ENCODE measurements at places on chromosomes 1 and 21.

DNA sequence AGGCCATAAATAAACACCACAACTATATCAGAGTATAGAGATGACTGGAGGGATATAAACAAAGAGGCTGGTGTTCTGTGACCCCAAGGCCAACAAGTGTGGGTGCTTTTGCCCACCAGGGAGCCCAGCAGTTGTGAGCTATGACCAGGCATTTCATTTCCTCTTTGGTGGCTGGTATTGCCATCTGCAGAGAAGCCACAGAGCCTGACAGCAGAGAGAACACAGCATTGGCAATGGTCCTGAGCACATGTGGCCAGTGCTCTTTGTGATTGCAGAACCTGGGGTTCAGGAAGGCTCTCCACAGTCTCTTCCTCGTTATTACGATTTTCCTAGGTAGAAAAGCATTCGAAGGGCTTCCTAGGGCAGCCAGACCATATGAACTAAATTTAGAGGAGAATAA, 112.3 kb downstream of the TM2D1 start:
- DNase-seq: no peak

- peak; percentile 81 for DNase-seq
Measured at GRCh38 chr1:12173631-12174121, 6.9 kb downstream of the TNFRSF1B start.

DNA sequence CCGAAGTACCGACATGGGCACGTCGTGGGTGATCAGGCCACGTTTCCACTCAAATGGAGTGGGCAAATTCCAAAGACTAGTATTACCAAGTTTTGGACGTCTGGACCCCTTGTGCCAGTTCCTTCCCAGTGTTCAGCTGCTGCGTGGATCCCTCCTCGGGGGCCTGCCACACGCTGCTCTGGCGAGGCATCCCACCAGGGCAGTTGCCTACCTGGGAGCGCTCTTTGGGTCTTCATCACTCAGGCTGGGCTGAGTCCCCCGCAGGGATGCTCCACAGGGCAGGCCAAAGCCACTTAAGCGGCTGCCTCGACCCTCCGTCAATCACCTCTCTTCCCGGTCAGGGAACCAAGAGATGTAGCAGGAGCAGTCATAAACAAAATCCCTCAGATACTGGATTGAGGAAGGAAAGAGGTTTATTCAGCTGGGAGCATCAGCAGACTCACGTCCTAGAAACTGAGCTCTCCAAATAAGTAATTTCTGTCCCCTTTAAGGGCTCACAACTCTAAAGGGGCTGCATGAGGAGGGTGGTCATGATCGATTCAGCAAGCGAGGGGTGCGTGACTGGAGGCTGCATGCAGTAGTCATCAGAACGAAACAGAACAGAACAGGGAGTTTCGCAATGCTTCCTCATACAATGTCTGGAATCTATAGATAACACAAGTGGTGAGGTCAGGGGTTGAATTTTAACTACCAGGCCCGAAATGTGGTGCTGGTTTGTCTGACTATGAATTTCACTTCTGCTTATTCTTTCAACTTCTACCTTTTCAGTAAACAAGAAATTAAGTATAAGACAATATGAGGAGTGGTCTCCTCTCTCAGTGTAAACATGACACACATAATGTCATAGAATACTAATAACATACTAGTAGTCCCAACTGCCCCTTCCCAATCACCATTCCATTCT, 998.6 kb upstream of the NCAM2 start:
- DNase-seq: no peak

GRCh38 chr1:64124704-64125440, 78.6 kb upstream of the UBE2U start:
- no peak for DNase-seq

- DNase-seq: no peak
Measured at GRCh38 chr1:228872080-228872479, 136.8 kb downstream of the RHOU start.

DNA sequence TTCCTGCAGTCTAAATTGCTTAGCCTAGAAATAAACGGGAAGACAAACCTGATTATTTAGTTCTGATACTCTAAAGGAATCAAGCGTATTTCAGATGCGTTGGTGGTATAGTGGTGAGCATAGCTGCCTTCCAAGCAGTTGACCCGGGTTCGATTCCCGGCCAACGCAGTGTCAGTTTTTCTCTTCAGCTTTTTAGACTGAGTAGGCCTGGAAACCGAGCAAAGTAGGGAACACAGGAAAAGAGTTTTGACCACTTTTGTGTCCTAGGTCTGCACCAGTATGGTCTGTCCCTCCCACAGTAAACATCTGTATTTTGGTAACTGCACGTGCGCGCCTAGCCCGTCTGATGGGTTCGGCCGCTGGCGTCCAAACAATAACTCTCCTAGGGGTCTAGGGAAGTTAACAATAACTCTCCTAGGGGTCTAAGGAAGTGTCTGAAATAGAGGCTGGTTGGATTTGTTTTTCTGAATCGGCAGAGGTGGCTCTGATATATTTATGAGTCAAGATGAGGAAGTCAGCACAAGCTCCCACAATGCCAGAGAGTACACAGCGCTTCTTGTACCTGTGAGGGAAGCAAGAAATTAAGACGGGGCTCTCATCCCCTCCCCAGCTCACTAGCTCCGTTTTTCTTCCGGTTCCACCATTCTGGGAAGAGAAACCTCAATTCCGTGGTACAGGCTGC, 15.6 kb upstream of the HJV start:
- DNase-seq: peak; percentile 93

- peak; percentile 61 for DNase-seq
Measured at GRCh38 chr1:214658785-214659184, 55.8 kb downstream of the CENPF start.

GRCh38 chr1:42732126-42732680, 7.8 kb downstream of the CLDN19 start:
- DNase-seq: no peak

DNA sequence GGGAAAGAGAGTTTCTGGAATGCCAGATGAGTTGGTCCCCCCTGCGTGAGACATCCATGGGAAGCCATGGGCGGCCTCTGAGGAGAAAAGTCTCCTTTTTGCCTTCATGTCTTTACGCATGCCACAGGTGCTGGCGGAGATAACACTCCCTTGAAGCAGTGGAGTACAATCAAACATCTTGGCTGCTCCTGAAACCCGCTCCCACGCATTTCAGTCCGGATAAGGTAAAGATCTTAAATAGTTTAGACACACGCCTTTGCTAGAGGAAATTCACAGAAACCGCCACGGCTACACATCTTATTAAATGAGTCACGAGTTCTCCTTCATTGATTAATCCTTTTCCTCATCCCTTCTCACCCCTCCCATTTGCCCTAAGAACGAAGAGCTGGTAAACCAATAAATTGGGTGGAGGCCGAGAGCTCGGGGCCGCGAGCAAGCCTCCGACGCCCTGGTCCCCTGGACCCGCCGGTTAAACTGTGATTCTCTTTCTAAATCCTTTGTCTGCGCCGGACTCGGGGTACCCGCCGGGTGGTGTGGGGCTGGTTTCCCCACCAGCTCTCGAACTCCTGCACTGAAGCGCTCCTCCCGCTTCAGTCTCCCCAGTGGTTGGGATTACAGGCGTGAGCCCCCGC, 6.6 kb upstream of the ZNF669 start:
- no peak for DNase-seq

GRCh38 chr1:206925106-206925736, 3.5 kb upstream of the FCMR start:
- peak; percentile 71 for DNase-seq

GRCh38 chr21:43593078-43593477, 66.2 kb downstream of the HSF2BP start:
- no peak for DNase-seq

DNA sequence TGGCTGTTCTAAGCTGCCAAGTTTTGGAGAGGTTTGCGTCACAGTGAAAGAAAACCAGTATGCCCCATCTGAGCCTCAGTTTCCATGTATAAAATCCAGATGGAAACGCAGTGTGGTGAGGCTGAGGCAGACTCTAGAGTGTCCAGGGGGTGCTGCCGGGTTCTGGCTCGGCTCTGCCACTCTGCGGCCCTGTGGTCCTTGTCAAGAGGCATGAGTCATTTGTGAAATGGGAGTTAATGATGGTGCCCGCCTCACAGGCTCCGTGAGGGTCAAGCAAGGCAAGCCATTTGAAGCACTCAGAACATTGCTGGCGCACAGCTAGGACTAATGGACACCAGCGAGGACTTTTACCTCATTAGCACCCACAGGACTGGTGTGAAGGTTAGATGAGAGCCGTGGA, 214.3 kb downstream of the PTPRU start:
- no peak for DNase-seq

DNA sequence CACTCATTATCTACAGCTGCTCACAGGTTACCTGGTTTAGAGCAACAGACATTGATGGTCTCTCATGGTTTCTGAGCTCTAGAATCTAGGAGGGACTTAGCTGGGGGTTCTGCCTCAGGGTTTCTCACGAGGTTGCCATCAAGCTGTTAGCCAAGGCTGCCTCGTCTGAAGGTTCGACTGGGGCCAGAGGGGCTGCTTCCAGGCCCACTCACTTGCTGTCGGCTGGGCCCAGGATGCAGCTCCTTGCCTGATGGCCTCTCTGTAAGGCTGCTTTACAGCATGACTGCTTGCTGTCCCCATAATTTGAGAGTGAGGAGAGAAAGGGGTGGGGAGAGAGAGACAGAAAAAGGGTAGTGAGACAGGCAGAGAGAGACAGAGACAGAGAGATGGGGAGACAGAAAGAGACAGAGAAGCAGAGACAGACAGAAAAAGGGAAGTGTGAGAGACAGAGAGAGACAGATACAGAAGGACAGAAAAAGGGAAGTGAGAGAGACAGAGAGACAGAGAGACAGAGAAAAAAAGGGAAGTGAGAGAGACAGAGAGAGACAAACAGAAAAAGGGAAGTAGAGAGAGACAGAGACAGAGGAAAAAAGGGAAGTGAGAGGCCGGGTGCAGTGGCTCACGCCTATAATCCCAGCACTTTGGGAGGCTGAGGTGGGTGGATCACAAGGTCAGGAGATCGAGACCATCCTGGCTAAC, 106.8 kb upstream of the C1orf174 start:
- no peak for DNase-seq

DNA sequence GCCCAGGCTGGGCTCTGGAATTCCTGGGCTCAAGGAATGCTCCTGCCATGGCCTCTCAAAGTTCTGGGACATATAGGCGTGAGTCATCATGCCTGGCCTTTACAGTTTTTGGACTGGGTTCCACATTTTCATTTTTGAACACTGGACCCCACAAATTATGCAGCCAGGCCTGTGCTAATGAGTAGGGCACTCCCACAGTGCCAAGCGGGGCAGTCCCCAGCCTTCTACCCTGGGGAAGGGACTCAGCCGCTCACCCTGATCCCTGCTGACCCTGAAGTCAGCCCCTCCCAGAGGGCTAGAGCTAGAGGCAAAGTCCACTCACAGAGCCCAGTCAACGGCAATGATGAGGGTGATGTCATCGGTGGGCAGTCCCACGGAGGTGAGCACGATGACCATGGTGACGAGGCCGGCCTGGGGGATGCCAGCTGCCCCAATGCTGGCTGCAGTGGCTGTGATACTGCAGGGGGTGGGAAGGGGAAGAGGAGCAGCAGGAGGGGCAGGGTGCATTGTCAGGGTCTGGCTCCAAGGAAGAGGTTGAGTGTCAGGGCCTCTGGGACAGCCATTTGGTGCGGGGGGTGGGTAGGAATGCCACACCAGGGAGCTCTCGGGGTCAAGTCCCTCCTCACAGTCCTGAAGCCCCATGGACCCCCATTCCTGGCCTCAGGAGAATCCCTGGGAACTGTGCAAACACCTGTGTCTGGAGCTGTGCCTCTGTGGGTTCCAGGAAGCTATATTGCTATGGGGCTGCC, 27.6 kb downstream of the PODN start:
- DNase-seq: peak; percentile 76

- DNase-seq: no peak
Measured at GRCh38 chr1:39084191-39084590, 58.0 kb downstream of the NDUFS5 start.

DNA sequence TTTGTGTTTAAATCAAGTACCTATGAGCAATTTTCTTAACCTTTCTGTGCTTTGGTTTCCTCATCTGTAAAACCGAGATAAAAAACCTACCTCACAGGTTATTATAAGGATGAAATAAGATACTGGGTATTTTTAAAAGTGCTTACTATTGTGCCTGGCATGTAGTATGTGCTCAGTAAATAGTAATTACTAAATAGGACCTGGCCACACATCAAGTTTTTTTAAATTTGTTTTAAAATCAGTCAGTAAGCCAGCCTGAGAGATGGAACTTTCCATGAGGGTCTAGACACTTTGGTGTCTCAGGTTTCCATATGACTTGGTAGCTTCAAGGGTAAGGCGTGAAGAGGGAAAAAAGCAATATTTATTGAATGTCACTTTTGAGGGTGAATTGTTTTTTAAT, 7.0 kb upstream of the ATF3 start:
- DNase-seq: no peak

DNA sequence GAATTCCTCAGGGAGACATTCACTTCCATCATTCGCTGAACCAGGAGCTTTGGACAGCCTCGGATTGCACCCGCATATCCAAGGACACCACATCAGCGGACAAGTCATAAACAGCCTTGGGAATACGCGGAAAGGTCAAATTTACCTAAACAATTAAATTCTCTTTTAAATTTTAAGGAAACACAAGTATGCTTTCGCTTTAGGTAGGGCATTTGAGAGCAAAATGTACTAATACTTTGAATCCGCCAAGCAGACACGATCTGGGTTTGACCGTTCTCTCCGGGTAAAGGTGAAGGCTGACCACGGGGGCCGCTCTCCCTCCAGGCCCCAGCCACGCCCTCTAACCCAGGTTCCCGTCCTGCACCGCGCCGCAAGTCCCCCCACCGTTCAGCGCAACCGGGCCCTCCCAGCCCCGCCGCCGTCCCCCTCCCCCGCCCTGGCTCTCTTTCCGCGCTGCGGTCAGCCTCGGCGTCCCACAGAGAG, 479 bp upstream of the ACADM start:
- peak; percentile 95 for DNase-seq

DNA sequence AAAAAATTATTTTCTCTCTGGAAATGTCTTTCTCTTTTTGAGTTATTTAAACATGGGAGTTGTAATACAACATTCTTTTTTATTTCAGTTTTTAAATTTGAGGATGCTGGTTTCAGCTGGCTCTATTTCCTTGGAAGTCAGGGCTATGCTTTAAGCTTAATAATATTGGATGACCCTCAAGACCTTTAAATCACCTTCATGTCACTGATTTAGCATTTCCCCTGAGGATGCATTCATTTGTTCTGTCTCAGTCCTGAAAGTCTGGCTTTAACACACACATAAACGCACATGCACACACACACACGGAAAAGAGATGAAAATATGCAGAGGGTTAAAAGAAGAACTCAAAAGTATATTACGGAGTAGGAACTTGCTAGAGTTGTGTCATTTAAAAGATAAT, 260.5 kb downstream of the PTBP2 start:
- DNase-seq: no peak

DNA sequence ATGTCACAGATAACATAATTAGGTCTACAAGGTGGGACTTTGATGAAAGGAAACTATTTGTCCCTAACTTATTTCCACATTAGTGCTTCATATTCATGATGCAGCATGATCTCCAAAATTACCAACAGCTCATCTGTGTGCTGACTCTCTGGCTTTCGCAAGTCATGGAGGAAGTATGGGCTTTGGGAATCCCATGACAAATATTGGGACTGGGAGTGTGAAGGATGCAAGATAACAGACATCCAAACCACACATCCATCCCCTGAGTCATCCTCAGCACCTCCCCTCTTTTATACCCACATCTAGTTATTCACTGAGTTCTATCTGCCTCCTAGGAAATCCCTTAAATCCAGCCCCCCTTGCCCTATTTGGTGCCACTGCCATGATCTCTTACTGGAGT, 102.8 kb upstream of the COL24A1 start:
- DNase-seq: no peak

- peak; percentile 9 for DNase-seq
Measured at GRCh38 chr1:46277658-46278373, 25.6 kb downstream of the LRRC41 start.

All from stomach (tissue), 19 donors.